ENCODE measurements at places on chromosomes 12 and 14.
A peak's percentile ranks its signal among the peaks of the same experiment; 100 is the strongest.

- DNase-seq: no peak
Measured at GRCh38 chr14:42322531-42323284, 716.0 kb downstream of the LRFN5 start.

DNA sequence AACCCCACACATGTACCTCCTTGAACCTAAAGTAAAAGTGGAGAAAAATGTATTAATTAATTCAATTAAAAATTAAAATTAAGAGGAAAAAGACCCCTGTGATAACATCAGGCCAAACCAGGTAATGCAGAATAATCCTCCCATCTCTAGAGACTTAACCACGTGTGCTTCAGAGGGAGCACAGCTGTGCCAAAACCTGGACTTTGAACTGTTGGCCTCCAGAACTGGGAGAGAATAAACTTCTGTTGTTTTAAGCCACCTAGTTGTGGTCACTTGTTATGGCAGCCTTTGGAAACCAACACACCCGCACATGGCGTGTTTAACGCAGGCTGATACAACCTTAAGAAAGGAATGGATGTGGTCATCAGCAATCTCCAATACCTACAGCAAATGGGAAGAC is 23.8 kb downstream of the OAS2 start:
- DNase-seq: no peak

GRCh38 chr14:68785534-68786490 is 7.1 kb downstream of the ZFP36L1 start:
- no peak for DNase-seq

- no peak for DNase-seq
Measured at GRCh38 chr12:115708801-115709200, 568.7 kb downstream of the MED13L start.

- DNase-seq: no peak
Measured at GRCh38 chr14:99737956-99738667, 54.0 kb downstream of the CYP46A1 start.

- DNase-seq: no peak
Measured at GRCh38 chr12:112168561-112168971, 43.2 kb downstream of the TRAFD1 start.

DNA sequence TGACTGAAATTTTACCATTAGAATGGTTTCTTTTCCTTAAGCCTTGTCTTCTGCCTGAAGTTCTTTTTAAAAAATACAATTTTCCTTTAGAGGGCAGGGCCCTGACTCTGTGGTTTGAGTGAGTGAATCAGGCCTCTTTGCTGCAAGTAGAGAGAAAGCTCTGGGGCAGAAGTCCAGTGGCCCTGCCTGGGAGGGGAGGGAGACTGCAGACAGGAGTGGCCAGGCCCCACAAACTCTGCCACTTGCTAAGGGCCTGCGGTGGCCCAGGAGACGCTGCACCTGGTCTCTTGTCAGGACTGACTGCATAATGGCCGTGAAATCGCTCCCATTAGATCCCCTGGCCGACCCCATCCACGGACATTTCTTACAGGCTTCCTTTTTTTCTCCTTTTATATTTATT is 25.5 kb downstream of the TSPAN11 start:
- no peak for DNase-seq

DNA sequence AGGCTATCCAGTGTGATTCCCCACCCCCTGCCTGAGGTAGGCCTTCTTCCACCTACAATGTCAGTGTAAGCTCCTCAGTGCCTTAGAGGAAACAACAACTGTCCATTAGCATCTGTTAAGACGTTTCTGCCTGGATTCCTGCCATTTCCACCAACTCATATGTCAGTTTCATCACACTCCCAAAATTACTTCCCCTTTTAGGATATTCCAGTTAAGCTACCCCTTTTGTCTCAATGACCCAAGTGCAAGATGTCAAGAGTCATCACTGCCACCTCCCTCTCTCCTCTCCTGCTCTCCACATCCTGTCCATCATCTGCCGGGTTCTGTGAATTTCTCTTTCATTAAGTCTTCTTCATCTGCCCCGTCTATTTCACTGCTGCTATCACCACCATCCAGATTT is 189.4 kb downstream of the DPF3 start:
- no peak for DNase-seq

DNA sequence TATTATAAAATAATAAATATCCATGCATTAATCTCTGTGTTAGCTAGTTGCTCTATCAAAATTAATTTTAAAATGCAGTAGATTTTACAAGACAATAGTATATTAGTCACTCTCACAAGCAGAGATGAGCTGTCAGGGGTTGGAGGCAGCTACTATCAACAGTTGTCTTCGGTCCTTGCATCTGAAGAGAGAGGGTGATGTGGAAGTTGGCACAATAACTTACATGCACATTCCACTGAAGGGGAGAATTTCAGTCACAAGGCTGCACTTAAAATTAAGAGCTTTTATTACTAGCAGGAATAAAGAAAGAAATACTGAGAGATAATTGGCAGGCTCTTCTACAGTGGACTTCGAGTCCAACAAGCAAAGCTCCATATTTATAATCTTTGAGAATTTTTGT is 166.9 kb upstream of the DCN start:
- DNase-seq: no peak

GRCh38 chr14:56817396-56817921 is 7.2 kb upstream of the OTX2 start:
- no peak for DNase-seq

DNA sequence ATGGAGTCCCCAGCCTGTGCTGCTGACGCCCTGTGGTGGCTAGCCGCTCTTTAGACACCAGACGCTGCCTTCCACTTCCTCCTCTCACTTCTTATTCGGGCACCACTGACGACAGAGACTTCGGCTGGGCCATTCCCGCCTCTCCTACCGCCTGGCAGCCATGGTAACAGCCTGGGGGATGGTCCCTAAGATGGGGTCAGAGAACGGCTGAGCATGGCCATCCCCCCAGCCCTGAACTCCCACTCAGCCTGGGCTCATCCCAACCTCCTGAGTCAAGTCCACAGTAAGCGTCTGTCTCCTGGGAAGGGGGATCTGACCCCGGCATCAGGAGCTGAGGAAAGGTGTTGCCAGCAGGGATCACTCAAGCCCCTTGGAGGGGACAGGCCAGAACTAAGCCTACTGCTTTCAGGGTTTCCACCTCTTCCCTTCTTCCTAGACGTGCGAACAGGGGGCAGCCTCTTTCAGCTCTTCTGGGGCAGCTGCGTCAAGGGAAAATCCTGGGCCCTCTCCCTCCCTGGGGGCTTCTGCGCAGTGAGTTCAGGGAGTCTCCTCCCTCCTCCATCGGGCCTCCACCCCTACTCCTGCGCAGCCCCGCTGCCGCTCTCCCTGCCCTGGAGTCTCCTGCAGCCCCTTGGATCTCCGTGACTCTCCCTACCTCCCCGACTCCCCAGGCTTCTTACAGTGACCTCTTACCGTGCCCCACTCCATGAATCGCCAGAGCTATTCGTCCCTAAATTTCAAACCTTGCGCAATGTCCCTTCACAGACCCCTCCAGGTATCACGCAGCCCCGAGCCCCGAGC is 643 bp upstream of the TAMALIN start:
- DNase-seq: no peak

DNA sequence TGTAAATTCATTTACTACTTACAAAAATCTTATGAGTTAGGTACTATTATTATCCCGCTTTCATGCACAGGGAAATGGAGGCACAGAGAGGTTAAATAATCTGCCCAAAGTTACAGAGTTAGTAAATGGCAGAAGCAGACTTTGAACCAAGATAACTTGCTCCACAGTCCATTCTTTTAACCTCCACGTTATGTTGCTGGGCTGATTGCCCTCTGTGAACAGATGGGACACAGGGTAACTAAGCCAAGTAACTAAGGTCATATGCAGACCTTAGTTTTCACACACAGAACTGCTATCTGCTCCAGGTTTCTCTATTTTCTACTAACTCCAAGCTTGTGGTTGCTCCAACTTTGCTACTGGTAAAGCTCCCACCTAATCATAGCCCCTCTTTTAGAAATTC is 147.1 kb upstream of the IFNG-AS1 start:
- DNase-seq: no peak

DNA sequence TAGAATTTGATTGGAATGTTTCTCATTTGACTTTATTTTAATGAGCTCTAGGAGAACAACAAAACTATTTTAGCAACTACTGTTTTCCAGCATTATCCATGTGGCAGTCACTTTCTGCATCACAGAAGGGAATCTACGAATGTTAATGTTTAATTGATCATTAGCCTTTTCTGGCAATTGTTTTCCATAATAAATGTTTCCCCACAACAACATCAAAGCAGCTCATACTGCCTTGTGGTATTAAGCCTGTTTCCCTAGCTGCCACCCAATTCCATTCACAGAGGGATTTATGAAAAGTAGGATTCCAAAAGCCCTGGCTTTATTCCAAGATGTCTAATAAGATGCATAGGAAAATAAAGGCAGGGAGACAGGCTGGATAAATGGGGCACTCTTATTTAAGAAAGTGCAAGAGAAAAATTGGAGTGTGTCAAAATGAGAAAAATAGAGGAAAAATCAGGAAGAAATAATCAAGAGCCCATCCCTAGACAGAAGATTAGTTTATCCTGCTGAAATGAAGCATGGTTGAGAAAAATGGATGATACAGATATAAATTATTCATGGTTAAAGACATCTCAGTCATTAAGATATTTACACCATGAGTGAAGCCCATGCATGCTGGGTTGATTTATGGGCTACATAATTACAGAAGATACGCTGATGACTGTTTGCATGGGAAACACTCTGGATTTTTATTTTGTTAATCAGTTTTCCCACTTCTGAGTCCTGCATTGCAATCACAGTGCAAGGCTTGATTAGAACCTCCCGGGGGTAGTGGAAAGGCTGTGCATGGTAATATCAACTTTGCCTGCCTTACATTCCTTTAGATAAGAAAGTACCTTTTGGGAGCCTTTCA is 180.3 kb downstream of the HELB start:
- no peak for DNase-seq

DNA sequence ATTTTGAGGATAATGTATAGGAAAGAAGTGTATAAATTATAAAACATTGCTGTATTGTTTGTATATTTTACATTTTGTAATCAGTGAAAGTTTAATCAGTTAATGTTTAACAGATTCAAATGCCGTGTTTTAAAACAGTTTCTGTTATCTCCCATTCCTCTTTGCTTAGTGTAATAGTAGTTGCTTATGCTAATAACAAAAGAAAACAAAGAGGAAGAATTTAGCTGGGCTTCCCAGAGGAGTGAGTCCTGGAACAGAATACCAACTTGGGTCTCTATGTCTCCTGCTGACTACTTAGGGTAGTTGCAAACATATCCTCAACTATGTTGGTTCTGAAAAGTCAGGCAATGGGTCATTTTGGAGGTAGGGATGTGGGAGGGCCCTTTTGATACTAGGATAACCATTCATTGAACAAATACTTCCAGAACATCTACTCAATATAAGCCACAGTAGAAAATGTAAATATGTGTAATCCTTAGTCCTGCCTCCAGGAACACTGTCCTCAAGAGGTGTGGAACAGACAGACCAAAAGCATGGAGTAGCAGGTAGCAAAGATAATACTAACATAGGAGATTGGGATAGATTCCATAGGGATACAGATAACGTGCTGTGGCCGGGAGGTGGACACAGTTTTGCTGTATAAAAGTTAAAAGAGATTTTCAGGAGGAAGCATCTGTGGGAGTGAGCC is 36.1 kb upstream of the EVL start:
- no peak for DNase-seq

- DNase-seq: no peak
Measured at GRCh38 chr12:75571204-75571603, 59.8 kb upstream of the KRR1 start.

- DNase-seq: no peak
Measured at GRCh38 chr14:38291681-38292467, 36.0 kb upstream of the CLEC14A start.

GRCh38 chr12:121883315-121883660 is 5.3 kb upstream of the PSMD9 start:
- DNase-seq: no peak

DNA sequence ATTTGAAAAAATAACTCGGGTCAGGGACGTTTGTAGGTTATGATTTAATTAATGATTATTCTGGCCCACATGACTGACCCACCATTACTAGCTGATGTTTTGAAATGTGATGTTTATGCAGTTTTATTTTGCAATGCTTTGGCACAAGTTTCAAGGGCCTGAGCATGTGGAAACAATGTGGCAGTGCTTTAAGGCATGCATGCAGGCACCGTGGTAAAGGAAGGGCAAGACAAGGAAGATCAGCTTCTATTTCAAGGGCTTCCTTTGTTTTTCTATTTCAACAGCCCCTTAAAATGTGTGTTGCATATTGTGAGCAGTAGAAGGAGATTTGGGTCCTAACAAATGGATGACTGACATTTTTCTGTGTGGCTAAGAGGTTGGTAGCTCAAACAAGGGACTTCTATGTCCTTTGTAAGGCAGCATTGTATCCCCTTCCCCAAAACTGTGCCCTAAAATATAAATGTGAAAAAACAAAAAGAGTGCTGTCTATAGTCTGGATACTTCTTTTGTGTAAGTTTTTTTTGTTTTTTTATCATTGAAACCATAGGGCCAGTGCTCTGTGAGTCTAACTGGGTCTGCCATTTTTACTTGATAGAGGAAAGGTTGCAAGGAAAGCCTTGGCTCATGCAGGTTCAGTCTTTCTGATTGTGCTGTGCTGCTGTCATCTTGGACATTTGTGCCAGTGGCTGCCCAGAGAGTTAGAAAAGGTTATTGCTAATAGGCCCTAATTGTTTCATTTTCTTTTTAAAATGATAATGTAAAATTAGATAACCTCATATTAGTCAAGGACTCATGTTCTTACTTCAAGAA is 103.5 kb downstream of the FGD4 start:
- no peak for DNase-seq

- peak; percentile 24 for DNase-seq
Measured at GRCh38 chr12:1500095-1500801, 94.1 kb downstream of the FBXL14 start.

GRCh38 chr12:46438719-46439319 is 66.2 kb upstream of the SLC38A2 start:
- DNase-seq: no peak

DNA sequence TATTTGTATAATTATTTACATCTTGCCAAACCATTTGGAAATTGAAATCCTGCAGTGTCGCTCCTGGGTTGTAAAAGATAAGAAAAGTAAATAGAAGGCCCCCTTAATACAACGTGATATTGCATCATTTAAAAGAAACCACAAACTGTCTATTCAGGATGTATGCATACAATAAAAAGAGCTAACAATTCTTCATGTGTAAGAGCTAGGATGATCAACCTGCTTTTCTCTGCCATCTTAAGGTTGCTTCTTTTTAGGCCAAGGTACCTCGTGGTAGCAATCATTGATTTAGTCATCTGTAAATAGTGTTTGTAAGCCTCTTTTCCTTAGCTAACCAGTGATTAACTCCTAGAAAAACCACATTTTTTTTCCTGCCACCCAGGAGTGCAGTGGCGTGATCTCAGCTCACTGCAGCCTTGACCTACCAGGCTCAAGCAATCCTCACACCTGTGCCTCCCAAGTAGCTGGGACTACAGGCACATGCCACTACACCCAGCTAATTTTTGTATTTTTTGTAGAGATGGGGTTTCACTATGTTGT is 3.3 kb upstream of the USP44 start:
- no peak for DNase-seq

- DNase-seq: no peak
Measured at GRCh38 chr14:74089251-74090020, 4.7 kb downstream of the LIN52 start.
